ENCODE measurements at places on chromosomes 4 and X.

- no peak for DNase-seq
- H3K4me1 ChIP-seq = peaks cover 4% of the 10 kb centered on the region
- peaks cover 6% of the 10 kb centered on the region for H3K27me3 ChIP-seq
- H3K36me3 ChIP-seq = no peaks in the 10 kb centered on the region
- no peak overlapping the region for H3K4me3 ChIP-seq
These were observed 68.7 kb downstream of the CRMP1 start for GRCh38 chr4:5824227-5824626.

GRCh38 chr4:67437974-67438713, 107.2 kb downstream of the CENPC start:
- H3K4me3 ChIP-seq = no peak overlapping the region
- H3K27ac ChIP-seq = peak overlapping the region; percentile 13
- H3K4me1 ChIP-seq = peaks cover 9% of the 10 kb centered on the region

DNA sequence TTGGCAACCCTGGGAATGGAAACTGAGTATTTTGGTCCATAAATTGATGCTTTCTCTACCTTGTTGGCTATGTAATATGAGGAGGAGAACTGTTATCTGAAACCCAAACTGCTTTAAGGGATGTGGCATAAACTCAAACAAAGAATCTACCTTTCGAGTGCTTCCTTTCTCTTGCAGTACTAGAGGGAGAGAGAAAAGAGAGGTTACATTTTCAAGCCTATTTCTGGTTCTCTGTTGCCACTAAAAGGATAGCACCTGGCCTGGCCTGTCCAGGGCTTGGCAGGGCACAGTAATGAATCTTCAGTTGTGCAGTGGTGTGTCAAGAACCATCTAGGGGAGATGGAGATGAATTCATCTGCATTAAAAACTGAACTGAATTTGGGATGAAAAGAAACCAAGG, 308.6 kb downstream of the PTTG2 start:
- H3K36me3 ChIP-seq = no peaks in the 10 kb centered on the region
- no peak overlapping the region for H3K4me3 ChIP-seq
- H3K27me3 ChIP-seq = no peaks in the 10 kb centered on the region

DNA sequence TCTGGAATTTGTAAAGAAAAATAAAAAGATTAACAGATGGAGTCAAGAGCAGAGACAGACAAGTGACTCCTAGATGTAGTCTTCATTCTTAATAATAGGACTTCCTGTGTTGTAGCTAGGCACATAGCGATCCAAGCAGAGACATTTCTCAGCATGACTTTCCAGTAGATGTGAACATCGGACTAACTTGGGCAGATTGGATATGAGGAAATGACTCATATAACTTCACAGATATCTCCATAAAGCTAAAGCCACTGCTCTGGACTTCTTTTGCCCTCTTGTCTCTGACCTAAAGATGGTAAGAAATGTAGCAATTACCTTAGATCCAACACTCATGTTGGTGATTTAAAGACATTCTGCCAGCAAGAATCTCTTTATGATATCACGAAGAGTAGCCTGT, 131.7 kb downstream of the EPHA5 start:
- no peak for DNase-seq
- no peak overlapping the region for H3K4me3 ChIP-seq
- no peaks in the 10 kb centered on the region for H3K36me3 ChIP-seq

GRCh38 chrX:135572436-135572835, 52.0 kb downstream of the INTS6L start:
- no peak overlapping the region for H3K4me3 ChIP-seq
- no peak for DNase-seq
- H3K4me1 ChIP-seq = peaks cover 9% of the 10 kb centered on the region
- no peak overlapping the region for H3K27ac ChIP-seq
- peaks cover 35% of the 10 kb centered on the region for H3K27me3 ChIP-seq

Measured in activated T-cell treated with anti-CD3 and anti-CD28 coated beads, Interleukin-2, amount 50 U/mL, for 24 hours (primary cell).